ENCODE measurements at places on chromosomes 13 and 19. TPM values are rescaled to one million over a fixed set of nuclear protein-coding genes. Genes with fewer than 3 reads are reported as not detected.

Gene KCNK6
- polyA plus RNA-seq: 0.79 TPM

Gene BAX
- 62.1 TPM for polyA plus RNA-seq

Gene ZNF296
- 11.5 TPM for polyA plus RNA-seq

Gene URAD
- not detected for polyA plus RNA-seq

Gene SIAH3
- not detected for polyA plus RNA-seq

Gene FFAR2
- polyA plus RNA-seq: not detected

Gene USHBP1
- not detected for polyA plus RNA-seq

Gene SPART
- 42.2 TPM for polyA plus RNA-seq

Gene PDE4C
- not detected for polyA plus RNA-seq

Gene IL27RA
- 38.5 TPM for polyA plus RNA-seq

Gene SERPINE3
- polyA plus RNA-seq: not detected

Gene CLEC11A
- polyA plus RNA-seq: 0.66 TPM

GRCh38 chr13:34942732-34943435 lies 814 bp downstream of the NBEA start:
- DNase-seq: peak; percentile 17
- H3K4me3 ChIP-seq: peak overlapping the region; percentile 93
- peaks cover 34% of the 10 kb centered on the region for H3K4me1 ChIP-seq

- peaks cover 10% of the 10 kb centered on the region for H3K36me3 ChIP-seq
- H3K27me3 ChIP-seq: no peaks in the 10 kb centered on the region
- H3K4me3 ChIP-seq: no peak overlapping the region
These were observed 262.7 kb downstream of the KCNRG start for GRCh38 chr13:50277906-50278305.

GRCh38 chr13:70090036-70090723 lies 17.4 kb upstream of the ATXN8OS start:
- H3K4me3 ChIP-seq: no peak overlapping the region
- no peaks in the 10 kb centered on the region for H3K27me3 ChIP-seq
- no peak for DNase-seq
- no peaks in the 10 kb centered on the region for H3K36me3 ChIP-seq

- H3K36me3 ChIP-seq: peaks cover 7% of the 10 kb centered on the region
- peak overlapping the region; percentile 20 for H3K4me3 ChIP-seq
- H3K4me1 ChIP-seq: peaks cover 47% of the 10 kb centered on the region
- DNase-seq: no peak
- no peaks in the 10 kb centered on the region for H3K27me3 ChIP-seq
These were observed 4.4 kb downstream of the ZMYM2 start for GRCh38 chr13:19962894-19963293.

DNA sequence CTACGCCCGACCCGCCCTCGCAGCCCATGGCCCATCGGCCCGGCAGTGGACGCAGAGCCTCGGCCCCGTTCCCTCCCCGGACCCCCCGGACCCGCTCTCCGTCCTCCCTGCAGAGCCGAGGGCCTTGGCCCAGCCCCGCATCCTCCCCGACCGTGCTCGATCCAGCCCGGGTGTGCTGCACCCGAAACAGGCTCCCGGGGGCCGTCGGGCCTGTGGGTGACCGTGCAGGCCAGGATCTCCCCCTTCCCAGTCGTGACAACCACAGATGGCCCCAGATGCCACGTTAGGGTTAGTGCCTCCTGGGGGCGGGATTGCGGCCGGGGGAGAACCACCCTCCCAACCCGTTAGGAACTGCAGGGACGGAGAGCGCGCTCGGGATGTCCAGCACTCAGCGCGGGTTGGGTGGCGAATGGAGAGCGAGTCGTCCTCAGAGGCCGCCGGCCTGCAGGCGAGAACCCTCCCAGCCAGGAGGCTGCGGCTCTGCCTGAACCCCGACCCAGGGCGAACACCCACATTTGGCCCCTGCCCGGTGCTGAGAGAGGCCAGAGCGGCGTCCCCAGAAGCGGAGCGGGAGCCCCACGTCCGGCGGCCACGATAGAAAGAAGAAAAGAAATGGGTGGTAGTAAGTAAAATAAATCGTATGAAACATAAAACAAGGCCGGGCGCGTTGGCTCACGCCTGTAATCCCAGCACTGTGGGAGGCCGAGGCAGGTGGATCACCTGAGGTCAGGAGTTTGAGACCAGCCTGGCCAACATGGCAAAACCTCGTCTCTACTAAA lies 6.7 kb upstream of the MADCAM1 start:
- no peaks in the 10 kb centered on the region for H3K36me3 ChIP-seq
- peak overlapping the region; percentile 82 for H3K27ac ChIP-seq
- peaks cover 16% of the 10 kb centered on the region for H3K4me1 ChIP-seq
- peaks cover 4% of the 10 kb centered on the region for H3K27me3 ChIP-seq

DNA sequence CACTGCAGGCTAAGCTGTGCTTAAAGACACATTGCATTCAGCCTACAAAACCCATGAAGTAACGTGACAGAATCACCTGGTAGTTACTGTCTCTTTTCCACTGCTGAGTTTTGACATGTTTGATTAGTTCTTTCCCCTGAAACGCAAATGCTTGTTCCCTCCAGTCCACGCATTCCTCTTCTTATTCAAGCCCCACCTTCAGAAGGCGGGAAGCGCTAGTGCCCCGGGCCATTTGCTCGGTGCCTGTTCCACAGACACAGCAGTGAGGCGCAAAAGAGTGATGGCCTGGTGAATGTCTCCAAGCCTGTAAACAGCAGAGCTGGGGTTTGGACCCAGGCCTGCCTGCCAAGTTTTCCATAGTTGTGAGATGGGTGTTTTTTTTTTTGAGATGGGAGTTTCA lies 10.9 kb downstream of the ACP4 start:
- H3K27me3 ChIP-seq: no peaks in the 10 kb centered on the region
- peaks cover 41% of the 10 kb centered on the region for H3K4me1 ChIP-seq
- no peak overlapping the region for H3K4me3 ChIP-seq
- no peaks in the 10 kb centered on the region for H3K36me3 ChIP-seq

GRCh38 chr13:111916201-111916600 lies 150.7 kb upstream of the SOX1 start:
- no peak overlapping the region for H3K4me3 ChIP-seq
- H3K36me3 ChIP-seq: no peaks in the 10 kb centered on the region
- DNase-seq: no peak
- H3K4me1 ChIP-seq: no peaks in the 10 kb centered on the region
- H3K27ac ChIP-seq: no peak overlapping the region

DNA sequence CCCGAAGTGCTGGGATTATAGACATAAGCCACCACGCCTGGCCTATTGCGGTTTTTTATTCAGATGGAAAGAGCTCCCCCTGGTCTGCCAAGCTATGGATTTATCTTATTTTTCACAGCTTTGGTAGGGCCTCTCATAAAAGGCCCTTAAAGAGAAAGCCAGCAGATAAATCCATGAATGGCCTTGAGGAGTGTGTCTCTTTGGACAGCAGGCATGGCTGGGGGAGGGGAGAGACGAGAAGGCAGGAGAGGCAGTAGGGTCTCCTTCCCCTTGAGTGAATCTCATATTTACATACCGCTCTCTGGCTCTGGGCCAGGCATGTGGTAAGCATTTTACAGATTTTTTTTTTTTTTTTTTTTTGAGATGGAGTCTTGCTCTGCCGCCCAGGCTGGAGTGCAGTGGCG lies 25.2 kb downstream of the MARK4 start:
- no peak for DNase-seq
- H3K4me3 ChIP-seq: no peak overlapping the region
- no peaks in the 10 kb centered on the region for H3K27me3 ChIP-seq
- H3K36me3 ChIP-seq: peaks cover 8% of the 10 kb centered on the region
- H3K4me1 ChIP-seq: no peaks in the 10 kb centered on the region

DNA sequence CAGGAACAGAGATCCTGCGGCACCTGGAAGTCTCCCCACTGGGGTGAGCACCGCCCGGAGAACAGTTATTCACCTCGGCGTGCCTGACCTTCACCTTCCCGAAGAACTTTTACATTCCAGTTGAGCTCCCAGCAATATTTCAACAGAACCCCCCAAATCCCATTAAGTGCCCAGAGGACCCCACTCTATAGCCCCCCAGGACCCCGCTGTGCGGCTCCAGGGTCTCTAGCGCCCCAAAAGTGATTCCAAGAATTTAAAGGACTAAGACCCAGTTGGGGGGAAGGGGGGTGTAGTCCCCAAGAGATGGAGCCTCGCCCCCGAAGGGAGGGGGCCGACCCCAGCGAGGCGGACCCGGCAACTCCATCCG lies 480 bp downstream of the GPR108 start:
- H3K4me3 ChIP-seq: peak overlapping the region; percentile 98
- H3K4me1 ChIP-seq: peaks cover 47% of the 10 kb centered on the region
- DNase-seq: no peak
- H3K27ac ChIP-seq: peak overlapping the region; percentile 97
- H3K36me3 ChIP-seq: no peaks in the 10 kb centered on the region
- H3K27me3 ChIP-seq: no peaks in the 10 kb centered on the region

- no peak for DNase-seq
- no peaks in the 10 kb centered on the region for H3K4me1 ChIP-seq
- no peak overlapping the region for H3K27ac ChIP-seq
- no peaks in the 10 kb centered on the region for H3K36me3 ChIP-seq
- no peaks in the 10 kb centered on the region for H3K27me3 ChIP-seq
These were observed 259.7 kb upstream of the GPC6 start for GRCh38 chr13:92966900-92967299.

GRCh38 chr19:3457528-3458228 lies 22.6 kb downstream of the SMIM24 start:
- H3K4me1 ChIP-seq: no peaks in the 10 kb centered on the region
- no peaks in the 10 kb centered on the region for H3K27me3 ChIP-seq
- H3K4me3 ChIP-seq: no peak overlapping the region
- no peaks in the 10 kb centered on the region for H3K36me3 ChIP-seq
- DNase-seq: no peak
- H3K27ac ChIP-seq: no peak overlapping the region

DNA sequence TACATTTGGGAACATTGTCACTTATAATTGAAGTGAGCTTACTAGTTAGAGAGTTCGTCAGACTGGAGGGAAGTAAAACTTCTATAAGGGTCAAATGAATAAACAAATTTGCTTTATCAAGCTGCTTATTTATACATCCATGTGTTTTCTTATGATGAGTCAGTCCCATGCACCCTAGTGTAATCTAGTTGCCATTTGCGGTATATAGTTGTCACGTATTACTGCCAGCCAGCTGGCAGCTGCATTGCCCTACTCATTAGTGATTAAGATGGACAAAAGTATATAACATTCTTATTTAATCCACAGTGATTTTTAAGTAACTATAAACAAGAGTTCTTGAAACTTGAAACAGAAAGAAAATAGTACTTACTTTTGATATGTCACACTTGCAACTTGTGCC lies 182.4 kb downstream of the GPC6 start:
- no peak for DNase-seq
- no peaks in the 10 kb centered on the region for H3K27me3 ChIP-seq
- no peaks in the 10 kb centered on the region for H3K4me1 ChIP-seq
- H3K4me3 ChIP-seq: no peak overlapping the region

GRCh38 chr13:45548281-45548680 lies 67.3 kb downstream of the ERICH6B start:
- no peak overlapping the region for H3K27ac ChIP-seq
- peaks cover 25% of the 10 kb centered on the region for H3K27me3 ChIP-seq
- H3K4me3 ChIP-seq: no peak overlapping the region
- no peak for DNase-seq
- no peaks in the 10 kb centered on the region for H3K4me1 ChIP-seq

GRCh38 chr13:95185851-95186250 lies 115.4 kb downstream of the ABCC4 start:
- H3K4me1 ChIP-seq: peaks cover 22% of the 10 kb centered on the region
- H3K36me3 ChIP-seq: no peaks in the 10 kb centered on the region
- no peaks in the 10 kb centered on the region for H3K27me3 ChIP-seq

- no peaks in the 10 kb centered on the region for H3K27me3 ChIP-seq
- peak overlapping the region; percentile 8 for H3K27ac ChIP-seq
- peaks cover 39% of the 10 kb centered on the region for H3K4me1 ChIP-seq
- H3K4me3 ChIP-seq: peak overlapping the region; percentile 66
- DNase-seq: no peak
These were observed 75.8 kb upstream of the MCF2L start for GRCh38 chr13:112893207-112893569.

DNA sequence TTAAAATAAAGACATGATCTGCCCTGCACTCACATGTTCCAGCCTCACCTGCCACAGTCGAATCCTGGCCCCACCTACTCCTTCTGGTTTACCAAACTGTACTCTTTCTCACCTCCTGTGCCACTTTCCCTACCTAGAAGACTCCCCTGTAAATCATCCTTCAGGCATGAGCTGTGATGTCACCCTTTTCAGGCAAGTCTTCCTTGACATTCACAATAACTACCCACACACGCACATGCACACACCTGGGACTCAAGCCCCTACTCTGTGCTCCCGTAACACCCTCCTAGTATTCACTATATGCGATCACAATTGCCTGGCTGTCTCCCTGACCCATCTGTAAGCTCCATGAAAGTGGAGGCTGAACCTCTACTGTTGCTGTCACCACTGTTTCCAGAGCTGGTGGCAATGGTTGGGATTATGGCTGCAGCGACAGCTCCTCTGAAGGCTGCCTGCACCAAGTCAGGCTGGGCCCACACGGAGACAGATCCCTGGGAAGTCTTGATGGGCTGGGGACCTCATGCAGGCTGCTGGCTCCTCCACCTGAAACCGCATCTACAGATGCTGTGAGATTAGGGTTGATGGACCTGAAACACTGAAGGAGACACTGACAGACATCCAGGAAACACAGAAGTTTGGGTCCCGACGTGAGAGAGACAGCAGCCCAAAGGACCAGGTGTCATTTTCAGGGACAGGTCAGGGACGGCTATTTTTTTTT lies 611.1 kb downstream of the UQCRFS1 start:
- no peak for DNase-seq
- peaks cover 8% of the 10 kb centered on the region for H3K4me1 ChIP-seq
- peaks cover 3% of the 10 kb centered on the region for H3K36me3 ChIP-seq
- no peak overlapping the region for H3K27ac ChIP-seq
- no peak overlapping the region for H3K4me3 ChIP-seq

- no peaks in the 10 kb centered on the region for H3K27me3 ChIP-seq
- no peak for DNase-seq
These were observed 2166.4 kb downstream of the PCDH9 start for GRCh38 chr13:65063753-65064152.

GRCh38 chr19:45822716-45823115 lies 7.6 kb upstream of the RSPH6A start:
- no peaks in the 10 kb centered on the region for H3K27me3 ChIP-seq
- no peak for DNase-seq
- H3K27ac ChIP-seq: no peak overlapping the region
- peaks cover 4% of the 10 kb centered on the region for H3K4me1 ChIP-seq
- H3K36me3 ChIP-seq: no peaks in the 10 kb centered on the region

DNA sequence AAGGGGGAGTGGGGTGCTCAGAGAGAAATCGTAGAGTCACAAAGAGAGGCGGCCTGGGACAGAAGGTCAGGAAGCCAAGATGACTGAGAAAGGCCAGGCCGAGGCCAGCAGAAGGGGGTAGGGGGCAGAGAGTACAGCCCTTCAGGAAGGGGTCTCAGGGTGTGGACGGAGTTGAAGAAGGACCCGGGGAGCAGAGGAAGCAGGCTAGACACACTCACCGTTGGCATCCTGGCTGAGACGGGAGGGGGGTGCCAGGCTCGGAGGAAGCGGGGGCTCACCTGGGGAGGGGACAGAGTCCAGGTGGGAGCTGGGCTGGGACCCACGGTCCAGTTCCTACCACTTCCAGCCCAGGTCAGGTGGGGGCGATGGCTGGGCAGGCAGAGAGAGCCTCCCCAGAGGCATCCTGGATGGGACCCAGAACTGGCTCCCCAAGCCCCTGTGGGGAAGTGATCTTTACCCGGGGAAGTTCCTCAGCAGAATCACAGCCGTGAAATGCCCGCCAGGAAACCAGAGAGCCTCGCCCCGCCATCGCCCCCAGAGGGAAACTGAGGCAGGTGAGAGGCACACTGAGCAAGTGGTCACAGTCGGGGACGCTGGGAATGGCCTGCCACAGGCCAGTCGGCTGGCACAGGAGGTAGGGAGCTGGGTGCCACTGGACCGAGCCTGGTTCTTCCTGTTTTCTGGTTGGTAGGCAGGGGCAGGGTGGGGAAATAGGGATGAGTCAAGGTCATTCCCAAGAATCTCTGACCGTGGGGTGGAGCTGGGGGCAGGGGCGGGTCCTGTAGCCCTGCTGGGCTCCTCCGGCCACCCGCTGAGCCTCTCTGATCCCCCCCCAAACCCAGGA lies 1.4 kb downstream of the MATK start:
- peak overlapping the region; percentile 89 for H3K4me3 ChIP-seq

Data from naive B cell (primary cell).